Aorta (tissue), 5 donors: ENCODE measurements at places on chromosomes 2 and 18. TPM values are rescaled to one million over a fixed set of nuclear protein-coding genes. Genes with fewer than 3 reads are reported as not detected.

DNA sequence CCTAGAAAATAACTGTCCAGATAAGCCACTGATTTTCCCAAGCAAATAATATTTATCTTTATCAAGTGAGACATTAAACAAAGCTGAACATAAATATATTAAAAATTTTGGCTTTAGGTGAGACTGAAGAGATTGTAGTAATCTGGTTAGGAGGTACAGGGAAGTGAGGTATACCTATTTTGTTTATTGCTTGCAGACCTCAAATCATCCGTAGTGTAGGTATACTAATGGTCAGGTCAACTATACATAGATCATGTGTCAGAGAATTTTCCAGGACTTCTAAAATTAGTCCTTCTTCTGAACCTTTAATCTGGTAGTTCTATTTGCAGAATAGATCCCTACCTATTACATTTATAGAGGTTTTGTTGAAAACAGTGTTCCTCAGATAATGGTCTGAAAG lies 41.5 kb downstream of the SP140 start:
- H3K27me3 ChIP-seq: no peaks in the 10 kb centered on the region
- H3K36me3 ChIP-seq: no peaks in the 10 kb centered on the region
- no peak overlapping the region for H3K4me3 ChIP-seq
- no peak overlapping the region for H3K27ac ChIP-seq
- H3K4me1 ChIP-seq: no peaks in the 10 kb centered on the region

DNA sequence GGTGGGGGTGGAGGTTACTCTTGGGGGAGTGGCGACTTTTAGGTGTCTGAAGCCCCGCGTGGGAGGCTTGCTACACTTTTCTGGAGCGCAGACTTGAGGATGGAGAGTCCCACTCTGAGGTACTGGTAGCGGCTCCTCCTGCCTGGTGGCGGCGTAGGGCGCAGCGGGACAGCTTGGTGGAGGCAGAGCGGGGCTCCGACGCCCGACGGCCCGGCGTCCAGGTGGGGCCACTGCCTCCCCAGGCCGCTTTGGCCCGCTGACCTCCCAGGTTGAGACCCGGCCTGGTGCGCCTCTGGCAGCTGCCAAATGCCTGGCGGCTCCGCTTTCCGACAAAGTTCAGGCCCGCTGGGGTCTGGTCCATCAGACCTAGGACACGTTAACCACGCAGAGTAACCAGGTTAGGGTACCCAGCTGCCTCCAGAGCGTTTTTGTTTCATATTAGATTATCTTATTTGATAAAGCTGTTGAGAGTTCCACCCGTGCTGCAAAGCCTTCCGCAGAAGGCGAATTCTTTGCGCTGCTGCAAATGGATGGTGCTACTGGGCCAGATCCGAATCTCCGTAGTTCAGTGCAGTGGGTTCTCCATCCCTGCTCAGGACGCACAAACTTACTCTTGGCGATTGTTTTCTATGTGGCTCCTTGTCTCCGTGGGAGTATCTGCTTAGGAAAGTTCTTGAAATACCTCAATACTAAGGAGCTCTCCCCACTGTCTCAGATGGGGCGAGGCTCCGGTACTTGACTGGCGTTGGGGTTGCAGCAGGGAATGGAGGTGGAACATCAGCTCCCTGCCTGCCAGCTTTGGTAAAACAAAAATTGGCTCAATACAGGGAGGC lies 405.9 kb downstream of the XIRP2 start:
- no peak overlapping the region for H3K27ac ChIP-seq
- peak overlapping the region; percentile 63 for H3K4me3 ChIP-seq
- DNase-seq: peak; percentile 36
- H3K27me3 ChIP-seq: no peaks in the 10 kb centered on the region
- no peaks in the 10 kb centered on the region for H3K36me3 ChIP-seq

DNA sequence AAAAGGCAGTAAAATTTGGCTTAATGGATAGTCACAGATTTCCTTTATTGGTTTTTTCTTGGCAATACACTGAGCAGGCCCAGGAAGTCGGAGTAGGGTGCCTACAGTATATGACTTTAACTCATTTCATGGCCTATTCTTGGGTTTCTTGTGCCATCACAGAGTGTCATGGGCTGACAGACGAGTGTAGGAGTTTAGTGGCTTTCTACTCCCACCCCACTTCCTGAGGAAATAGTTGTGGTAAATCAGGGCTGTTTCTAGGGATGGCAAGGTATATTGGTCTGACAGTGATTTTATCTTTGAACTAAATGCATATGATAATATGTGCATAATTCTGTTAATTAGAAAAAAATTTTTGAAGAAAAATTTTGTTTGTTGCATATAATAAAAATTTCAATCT lies 100.1 kb downstream of the PLCL1 start:
- no peaks in the 10 kb centered on the region for H3K27me3 ChIP-seq
- H3K4me1 ChIP-seq: peaks cover 4% of the 10 kb centered on the region
- no peaks in the 10 kb centered on the region for H3K36me3 ChIP-seq
- no peak overlapping the region for H3K4me3 ChIP-seq
- no peak for DNase-seq
- H3K27ac ChIP-seq: no peak overlapping the region

Gene ASB18
- not detected for total RNA-seq

Gene ANKRD44
- 53.3 TPM for total RNA-seq
